ENCODE measurements at places on chromosomes 4 and X.

- no peak for DNase-seq
- no peaks in the 10 kb centered on the region for H3K36me3 ChIP-seq
- H3K4me3 ChIP-seq, result no peak overlapping the region
- H3K27ac ChIP-seq, result no peak overlapping the region
- H3K4me1 ChIP-seq, result no peaks in the 10 kb centered on the region
Measured at GRCh38 chr4:181259081-181259709, 984.0 kb upstream of the TENM3 start.

DNA sequence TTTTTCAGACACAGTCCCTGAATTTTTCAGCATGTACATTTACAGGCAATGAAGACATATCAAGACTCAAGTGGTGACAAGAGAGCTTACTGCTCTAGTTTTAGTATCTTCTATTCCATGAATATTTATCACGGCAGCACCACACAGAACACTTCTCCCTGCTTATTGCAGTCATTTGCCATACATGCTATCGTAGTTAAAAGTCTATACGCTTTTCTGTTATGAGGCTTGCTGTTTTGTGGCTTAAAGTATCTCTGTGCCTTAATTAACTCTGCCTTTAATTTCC, 65.4 kb upstream of the GK2 start:
- no peaks in the 10 kb centered on the region for H3K27me3 ChIP-seq
- H3K4me3 ChIP-seq, result no peak overlapping the region
- no peaks in the 10 kb centered on the region for H3K36me3 ChIP-seq
- DNase-seq, result no peak
- no peaks in the 10 kb centered on the region for H3K4me1 ChIP-seq

GRCh38 chr4:97987019-97987648, 156.1 kb downstream of the STPG2 start:
- H3K4me3 ChIP-seq, result no peak overlapping the region
- H3K27ac ChIP-seq, result no peak overlapping the region
- no peak for DNase-seq
- no peaks in the 10 kb centered on the region for H3K36me3 ChIP-seq
- no peaks in the 10 kb centered on the region for H3K27me3 ChIP-seq
- no peaks in the 10 kb centered on the region for H3K4me1 ChIP-seq

- H3K27me3 ChIP-seq, result no peaks in the 10 kb centered on the region
- no peak overlapping the region for H3K27ac ChIP-seq
- no peak for DNase-seq
- no peaks in the 10 kb centered on the region for H3K36me3 ChIP-seq
- no peaks in the 10 kb centered on the region for H3K4me1 ChIP-seq
- no peak overlapping the region for H3K4me3 ChIP-seq
Measured at GRCh38 chr4:32136081-32136787, 1416.1 kb downstream of the PCDH7 start.

DNA sequence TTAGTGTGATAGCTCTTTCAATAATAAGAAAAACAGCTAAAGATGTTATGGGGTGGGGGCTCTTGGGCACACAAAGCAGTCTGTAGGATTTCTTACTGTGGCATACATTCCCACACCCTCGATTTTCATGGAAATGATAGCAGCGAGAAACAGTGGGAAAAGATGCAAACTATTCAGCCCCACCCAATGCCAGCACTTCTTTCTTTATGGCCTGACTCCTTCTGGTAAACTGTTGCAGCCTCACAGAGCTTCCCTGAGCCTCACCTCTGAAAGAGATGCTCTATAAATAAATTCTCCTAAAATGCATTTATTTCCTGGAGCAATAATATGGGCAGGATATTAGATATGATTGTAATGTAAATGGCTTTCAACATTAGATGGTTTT, 910 bp downstream of the ANK2 start:
- no peaks in the 10 kb centered on the region for H3K36me3 ChIP-seq
- no peaks in the 10 kb centered on the region for H3K27me3 ChIP-seq
- peak overlapping the region; percentile 63 for H3K27ac ChIP-seq
- H3K4me3 ChIP-seq, result no peak overlapping the region
- H3K4me1 ChIP-seq, result peaks cover 17% of the 10 kb centered on the region

GRCh38 chrX:5852941-5853340, 375.7 kb downstream of the NLGN4X start:
- no peaks in the 10 kb centered on the region for H3K27me3 ChIP-seq
- no peak overlapping the region for H3K4me3 ChIP-seq
- H3K4me1 ChIP-seq, result no peaks in the 10 kb centered on the region
- H3K36me3 ChIP-seq, result no peaks in the 10 kb centered on the region

DNA sequence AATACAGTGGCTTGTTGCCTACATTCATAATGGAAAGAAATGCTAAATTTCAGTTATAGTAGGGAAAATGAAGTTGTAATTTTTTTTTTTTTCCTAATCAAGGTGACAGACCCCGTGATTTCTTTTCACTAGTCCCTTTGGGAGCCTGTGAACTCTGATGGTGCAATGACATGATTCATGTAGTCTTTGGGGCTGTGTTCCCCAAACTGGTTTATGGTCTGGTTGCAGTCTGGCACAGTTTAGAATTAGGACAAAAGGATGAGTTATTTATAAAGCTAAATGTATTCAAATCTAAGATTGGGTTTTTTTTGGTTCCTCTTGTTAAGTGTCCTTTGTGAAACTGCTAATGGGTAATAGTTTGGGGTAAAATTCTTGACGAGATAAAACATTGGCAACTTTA, 66.0 kb downstream of the REPS2 start:
- no peaks in the 10 kb centered on the region for H3K4me1 ChIP-seq
- DNase-seq, result no peak
- no peaks in the 10 kb centered on the region for H3K36me3 ChIP-seq
- no peaks in the 10 kb centered on the region for H3K27me3 ChIP-seq
- H3K27ac ChIP-seq, result no peak overlapping the region
- no peak overlapping the region for H3K4me3 ChIP-seq

DNA sequence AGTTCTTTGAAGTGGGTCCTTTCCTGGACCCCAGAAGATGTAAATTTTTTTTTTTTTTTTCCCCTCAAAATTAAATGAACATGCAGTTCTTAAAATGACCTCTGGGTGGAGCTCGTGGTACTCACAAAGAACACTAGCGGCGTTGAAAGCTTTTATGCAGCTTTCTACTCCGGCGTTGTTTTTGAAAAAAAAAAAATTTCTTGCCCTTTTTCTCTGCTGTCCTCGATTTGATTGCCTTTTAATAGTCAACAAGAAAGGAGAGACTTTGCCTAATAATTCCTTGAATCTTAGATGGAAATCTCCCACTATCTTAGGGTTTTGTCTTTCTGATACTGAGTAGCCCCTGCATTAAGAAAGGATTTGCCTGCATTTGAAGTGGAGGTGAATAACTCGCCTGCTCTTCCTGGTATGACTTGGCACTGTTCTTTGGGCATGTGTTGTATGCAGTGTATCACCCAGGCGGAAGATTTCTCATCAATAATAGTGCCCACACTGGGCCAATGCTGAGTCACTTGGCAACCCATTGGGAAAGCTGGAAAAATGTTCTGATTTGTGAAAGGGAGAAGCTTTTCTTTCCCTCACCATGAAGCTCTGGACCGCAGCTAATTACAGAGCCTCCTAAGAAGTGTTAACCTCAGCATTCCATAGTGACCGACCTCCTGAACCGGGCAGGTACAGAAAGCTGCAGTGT, 104.0 kb downstream of the PHEX start:
- no peaks in the 10 kb centered on the region for H3K36me3 ChIP-seq
- H3K4me1 ChIP-seq, result no peaks in the 10 kb centered on the region
- no peak overlapping the region for H3K4me3 ChIP-seq
- no peak overlapping the region for H3K27ac ChIP-seq
- no peak for DNase-seq
- no peaks in the 10 kb centered on the region for H3K27me3 ChIP-seq

- H3K27ac ChIP-seq, result peak overlapping the region; percentile 35
- H3K4me1 ChIP-seq, result peaks cover 6% of the 10 kb centered on the region
- no peaks in the 10 kb centered on the region for H3K36me3 ChIP-seq
- no peak for DNase-seq
Measured at GRCh38 chr4:148834804-148835631, 392.8 kb upstream of the NR3C2 start.

GRCh38 chrX:2484256-2484655, 16.5 kb downstream of the DHRSX start:
- peaks cover 22% of the 10 kb centered on the region for H3K36me3 ChIP-seq
- peak overlapping the region; percentile 57 for H3K27ac ChIP-seq
- H3K4me1 ChIP-seq, result peaks cover 7% of the 10 kb centered on the region

DNA sequence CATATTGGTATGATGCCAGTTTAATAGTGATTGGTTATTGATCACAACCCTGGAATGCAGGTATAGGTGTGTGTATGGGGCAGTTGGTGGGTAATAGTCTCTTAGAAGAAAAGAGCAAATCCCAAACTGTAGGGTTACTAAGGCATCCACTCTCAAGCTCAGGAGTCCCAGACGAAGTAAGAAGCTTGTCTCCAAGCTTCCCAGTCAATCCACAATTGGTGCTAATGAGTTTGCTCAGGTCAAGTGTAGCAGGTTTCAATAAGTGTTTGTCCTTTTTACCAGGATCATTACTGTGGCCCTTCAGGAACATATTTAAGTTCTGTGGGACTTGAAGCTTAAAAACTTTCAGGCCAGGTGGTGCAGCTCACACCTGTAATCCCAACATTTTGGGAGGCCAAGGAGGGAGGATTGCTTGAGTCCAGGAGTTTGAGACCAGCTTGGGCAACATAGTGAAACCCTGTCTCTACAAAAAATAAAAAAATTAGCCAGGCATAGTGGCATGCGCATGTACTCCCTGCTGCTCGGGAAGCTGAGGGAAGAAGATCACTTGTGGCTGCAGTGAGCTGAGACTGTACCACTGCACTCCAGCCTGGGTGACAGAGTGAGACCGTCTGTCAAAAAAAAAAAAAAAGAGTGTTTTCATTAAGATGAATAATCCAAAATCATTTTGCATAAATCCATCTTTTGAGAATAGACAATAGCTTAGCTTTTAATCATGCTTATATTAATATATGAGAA, 166.8 kb downstream of the UNC5C start:
- no peak overlapping the region for H3K27ac ChIP-seq
- H3K36me3 ChIP-seq, result no peaks in the 10 kb centered on the region
- DNase-seq, result no peak
- no peaks in the 10 kb centered on the region for H3K4me1 ChIP-seq

DNA sequence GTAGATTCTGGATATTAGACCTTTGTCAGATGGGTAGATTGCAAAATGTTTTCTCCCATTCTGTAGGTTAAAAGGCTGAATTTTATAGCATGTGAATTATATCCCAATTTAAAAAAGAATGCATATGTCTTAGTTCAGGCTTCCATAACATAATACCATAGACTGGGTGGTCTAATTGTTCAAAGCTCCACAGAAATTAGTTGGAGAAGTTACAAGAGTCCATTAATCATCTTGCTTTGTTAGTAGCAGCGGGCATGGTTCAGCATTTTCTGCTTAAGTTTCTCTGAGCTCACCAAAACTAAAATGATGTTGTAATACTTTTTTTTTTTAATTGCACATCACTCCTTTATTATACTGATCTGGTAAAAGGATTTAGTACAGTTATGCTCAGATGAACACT, 1.8 kb downstream of the PGAM4 start:
- DNase-seq, result no peak
- no peaks in the 10 kb centered on the region for H3K36me3 ChIP-seq
- H3K27me3 ChIP-seq, result no peaks in the 10 kb centered on the region
- no peaks in the 10 kb centered on the region for H3K4me1 ChIP-seq

DNA sequence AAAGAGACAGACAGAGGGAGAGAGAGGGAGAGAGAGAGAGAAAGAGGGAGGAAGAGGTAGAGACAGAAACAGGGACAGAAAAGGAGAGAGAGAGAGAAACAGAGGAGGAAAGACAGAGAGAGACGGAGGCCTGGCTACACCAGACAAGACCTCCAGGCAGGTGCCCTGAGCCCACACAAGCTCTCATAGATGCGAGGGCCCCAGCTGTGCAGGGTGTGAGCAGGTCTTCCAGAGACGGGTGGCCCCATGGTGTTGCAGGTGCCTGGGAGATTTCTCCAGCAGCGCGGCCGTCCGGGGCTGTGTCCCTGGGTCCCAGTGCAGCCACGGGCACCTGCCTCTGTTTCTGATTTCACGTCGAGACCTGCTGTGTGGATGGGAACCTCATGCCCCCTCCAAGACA, 253.0 kb downstream of the SHOX start:
- no peak overlapping the region for H3K4me3 ChIP-seq
- DNase-seq, result no peak
- no peak overlapping the region for H3K27ac ChIP-seq
- H3K4me1 ChIP-seq, result no peaks in the 10 kb centered on the region

GRCh38 chr4:5941601-5942000, 48.7 kb upstream of the CRMP1 start:
- DNase-seq, result no peak
- no peaks in the 10 kb centered on the region for H3K4me1 ChIP-seq
- no peak overlapping the region for H3K4me3 ChIP-seq
- H3K27ac ChIP-seq, result no peak overlapping the region
- H3K27me3 ChIP-seq, result peaks cover 5% of the 10 kb centered on the region

DNA sequence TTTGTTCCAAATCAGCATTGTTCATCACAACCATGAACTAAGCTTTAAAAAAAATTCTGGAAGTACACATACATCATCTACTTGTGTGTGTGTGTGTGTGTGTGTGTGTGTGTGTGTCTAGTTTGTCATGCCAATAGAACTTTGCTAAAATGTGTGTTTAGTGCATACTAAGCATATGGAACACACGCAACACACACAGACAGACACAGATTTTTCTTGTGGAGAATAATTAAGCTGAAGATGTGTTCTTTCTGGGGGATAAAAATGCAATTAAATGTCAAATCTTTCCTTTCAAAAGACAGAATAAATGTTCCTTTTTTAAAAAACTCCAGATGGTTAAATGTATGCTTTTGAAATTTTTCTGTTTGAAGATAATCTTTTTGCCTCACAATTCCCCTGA, 530.4 kb upstream of the INTU start:
- H3K36me3 ChIP-seq, result no peaks in the 10 kb centered on the region
- no peaks in the 10 kb centered on the region for H3K27me3 ChIP-seq
- no peaks in the 10 kb centered on the region for H3K4me1 ChIP-seq
- no peak overlapping the region for H3K27ac ChIP-seq

- no peaks in the 10 kb centered on the region for H3K4me1 ChIP-seq
- no peak for DNase-seq
- no peaks in the 10 kb centered on the region for H3K36me3 ChIP-seq
- no peak overlapping the region for H3K27ac ChIP-seq
- H3K27me3 ChIP-seq, result no peaks in the 10 kb centered on the region
- H3K4me3 ChIP-seq, result no peak overlapping the region
Measured at GRCh38 chr4:120897981-120898719, 24.4 kb downstream of the PRDM5 start.

- H3K4me1 ChIP-seq, result no peaks in the 10 kb centered on the region
- DNase-seq, result no peak
- H3K4me3 ChIP-seq, result no peak overlapping the region
- no peak overlapping the region for H3K27ac ChIP-seq
Measured at GRCh38 chrX:24485976-24486680, 21.0 kb downstream of the PDK3 start.

- no peak overlapping the region for H3K4me3 ChIP-seq
- no peaks in the 10 kb centered on the region for H3K27me3 ChIP-seq
- no peak overlapping the region for H3K27ac ChIP-seq
- no peak for DNase-seq
- no peaks in the 10 kb centered on the region for H3K4me1 ChIP-seq
- no peaks in the 10 kb centered on the region for H3K36me3 ChIP-seq
Measured at GRCh38 chrX:155857561-155857960, 23.6 kb upstream of the VAMP7 start.

GRCh38 chrX:12013211-12013618, 125.1 kb upstream of the FRMPD4 start:
- DNase-seq, result no peak
- no peaks in the 10 kb centered on the region for H3K4me1 ChIP-seq
- no peak overlapping the region for H3K4me3 ChIP-seq
- H3K27ac ChIP-seq, result no peak overlapping the region
- no peaks in the 10 kb centered on the region for H3K36me3 ChIP-seq
